ENCODE measurements at places on chromosomes 5 and 9.

DNA sequence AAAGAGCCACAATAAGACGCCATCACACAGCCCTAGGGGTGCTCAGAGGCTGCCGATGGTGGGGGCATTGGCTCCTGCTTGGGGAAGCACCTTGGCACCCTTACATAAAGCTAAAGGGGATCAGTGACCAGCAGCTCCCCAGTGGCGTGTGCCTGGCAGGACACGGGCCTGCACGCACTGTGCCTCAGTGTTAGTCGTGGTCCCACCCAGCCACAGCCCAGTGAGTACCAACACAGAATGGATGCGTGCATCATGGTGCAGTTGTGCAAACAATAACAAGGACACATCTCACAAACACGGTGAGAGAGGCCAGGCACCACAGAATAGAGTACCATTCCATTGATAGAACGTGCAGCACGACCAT lies 103.2 kb downstream of the WNK2 start:
- DNase-seq: no peak

GRCh38 chr5:138901716-138902115 lies 26.6 kb upstream of the LRRTM2 start:
- no peak for DNase-seq

GRCh38 chr5:16992006-16992405 lies 55.9 kb upstream of the MYO10 start:
- DNase-seq: no peak

GRCh38 chr5:144122081-144122480 lies 48.4 kb downstream of the YIPF5 start:
- no peak for DNase-seq

- no peak for DNase-seq
Measured at GRCh38 chr9:135589596-135590485, 28.3 kb downstream of the PAEP start.

- DNase-seq: no peak
Measured at GRCh38 chr9:130409246-130409645, 35.5 kb upstream of the ASS1 start.

DNA sequence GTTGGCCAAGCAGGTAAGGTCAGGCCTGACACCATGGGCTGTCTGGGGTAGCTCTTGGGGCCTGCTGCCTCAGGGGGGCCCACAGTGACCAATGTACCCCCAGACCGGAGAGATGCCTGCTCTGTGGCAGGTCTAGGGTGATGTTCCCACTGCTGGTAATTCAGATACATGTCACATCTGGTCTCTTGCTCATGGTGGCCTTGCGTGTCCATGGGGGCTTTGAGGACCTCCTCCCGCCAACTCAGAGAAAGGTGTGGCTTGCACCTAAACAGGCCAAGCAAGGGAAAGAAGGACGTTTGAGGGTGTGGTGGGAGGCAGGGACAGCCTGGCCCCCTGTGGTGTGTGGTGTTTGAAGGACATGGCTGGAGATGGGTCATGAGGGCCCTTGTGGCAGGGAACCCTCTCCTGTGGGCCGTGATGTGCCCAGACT lies 75.2 kb downstream of the PHF2 start:
- DNase-seq: no peak

DNA sequence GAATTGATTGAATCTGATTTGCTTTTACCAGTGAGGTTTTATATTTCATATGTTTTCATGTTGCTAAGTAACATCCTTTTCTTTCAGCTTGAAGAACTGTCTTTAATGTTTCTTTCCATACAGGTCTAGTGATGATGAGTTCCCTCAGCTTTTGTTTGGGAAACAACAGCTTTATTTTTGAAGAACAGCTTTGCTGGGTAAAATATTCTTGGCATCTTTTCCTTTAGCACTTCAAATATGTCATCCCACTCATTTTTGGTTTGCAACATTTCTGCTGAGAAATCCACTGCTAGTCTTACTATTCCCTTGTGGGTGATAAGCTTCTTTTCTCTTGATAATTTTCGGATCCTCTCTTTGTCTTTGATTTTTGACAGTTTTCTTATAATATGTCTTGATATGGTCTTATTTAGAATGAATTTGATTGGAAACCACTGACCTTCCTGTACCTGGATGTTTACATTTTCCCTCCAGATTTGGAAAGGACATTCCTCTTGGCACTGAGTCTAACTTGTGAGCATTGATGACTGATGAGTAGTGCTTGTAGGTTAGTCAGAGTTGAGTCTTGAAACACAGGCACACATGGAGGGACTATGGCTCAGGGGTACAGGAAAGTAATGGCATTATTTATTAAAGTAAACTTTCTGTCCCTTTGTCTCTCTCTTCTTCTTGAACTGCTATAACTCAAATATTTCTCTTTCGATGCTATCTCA lies 220.3 kb downstream of the SPATA31D1 start:
- no peak for DNase-seq

DNA sequence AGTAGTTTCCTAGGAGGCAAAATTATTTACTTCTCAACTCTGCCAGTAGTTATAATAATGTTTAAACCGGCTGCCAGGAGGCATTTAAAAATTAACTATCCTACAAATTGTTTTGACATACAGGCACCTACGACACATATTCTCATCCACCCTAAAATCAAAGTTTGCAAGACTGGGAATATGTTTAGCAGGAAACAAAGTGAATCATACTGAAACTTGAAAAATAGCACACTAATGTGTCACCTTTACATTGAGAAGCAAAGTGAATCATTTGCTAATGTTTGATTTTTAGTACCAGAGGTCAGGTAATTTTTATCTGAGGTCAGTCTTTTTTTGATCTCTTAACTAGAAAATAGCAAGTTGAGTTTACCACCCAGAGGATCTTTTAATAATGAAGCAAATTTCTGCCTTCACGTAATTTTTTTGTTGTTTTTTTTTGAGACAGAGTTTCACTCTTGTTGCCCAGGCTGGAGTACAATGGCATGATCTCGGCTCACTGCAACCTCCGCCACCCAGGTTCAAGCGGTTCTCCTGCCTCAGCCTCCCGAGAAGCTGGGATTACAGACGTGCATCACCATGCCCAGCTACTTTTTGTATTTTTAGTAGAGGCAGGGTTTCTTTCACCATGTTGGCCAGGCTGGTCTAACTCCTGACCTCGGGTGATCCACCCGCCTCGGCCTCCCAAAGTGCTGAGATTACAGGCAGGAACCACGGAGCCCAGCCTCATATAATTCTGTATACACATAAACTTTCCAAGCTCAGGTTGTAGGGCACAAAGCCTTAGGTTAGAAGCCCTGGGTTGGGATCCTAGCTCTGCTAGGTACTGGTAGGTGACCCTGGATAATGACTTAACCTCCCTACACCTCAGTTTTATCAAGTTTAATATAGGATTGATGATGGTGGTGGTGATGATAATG lies 124.3 kb downstream of the UGCG start:
- no peak for DNase-seq

GRCh38 chr5:17223367-17224185 lies 6.1 kb downstream of the BASP1 start:
- DNase-seq: no peak

DNA sequence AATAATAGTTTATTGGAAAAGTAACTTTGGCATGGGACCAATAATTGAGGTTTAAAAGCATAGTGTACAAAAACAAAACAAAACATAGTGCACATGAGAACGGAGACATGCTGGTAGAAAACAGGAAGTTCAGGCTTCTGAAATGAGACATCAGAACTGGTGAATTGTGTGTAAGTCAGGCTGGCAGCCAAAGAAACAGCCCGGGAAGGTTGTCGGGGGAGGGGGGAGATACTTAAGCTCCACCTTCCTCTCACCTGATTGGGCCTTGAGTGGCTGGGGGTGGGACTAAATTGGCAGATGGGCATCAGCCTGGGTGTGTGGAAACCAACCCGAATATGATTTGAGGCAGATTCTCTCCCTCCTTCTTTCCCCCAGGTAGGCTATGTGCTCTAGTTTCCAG lies 256.3 kb downstream of the SMARCA2 start:
- no peak for DNase-seq

GRCh38 chr9:107685901-107686300 lies 196.3 kb upstream of the KLF4 start:
- no peak for DNase-seq

DNA sequence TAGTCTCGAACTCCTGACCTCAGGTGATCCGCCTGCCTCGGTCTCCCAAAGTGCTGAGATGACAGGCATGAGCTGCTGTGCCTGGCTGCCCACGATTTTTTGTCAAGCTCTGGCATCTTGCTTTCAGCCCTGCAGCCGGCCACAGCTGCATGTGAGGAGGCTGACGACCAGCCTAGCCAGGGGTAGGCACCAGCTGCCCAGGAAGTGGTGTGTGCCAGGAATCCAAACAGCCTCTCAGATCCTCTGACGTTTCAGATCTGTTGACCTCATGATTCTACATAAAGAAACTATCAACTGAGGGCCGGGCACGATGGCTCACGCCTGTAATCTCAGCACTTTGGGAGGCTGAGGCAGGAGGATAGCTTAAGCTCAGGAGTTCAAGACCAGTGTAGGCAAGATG lies 19.0 kb downstream of the DYNC2I2 start:
- no peak for DNase-seq

GRCh38 chr5:135216471-135217343 lies 182.3 kb downstream of the MACROH2A1 start:
- DNase-seq: no peak

DNA sequence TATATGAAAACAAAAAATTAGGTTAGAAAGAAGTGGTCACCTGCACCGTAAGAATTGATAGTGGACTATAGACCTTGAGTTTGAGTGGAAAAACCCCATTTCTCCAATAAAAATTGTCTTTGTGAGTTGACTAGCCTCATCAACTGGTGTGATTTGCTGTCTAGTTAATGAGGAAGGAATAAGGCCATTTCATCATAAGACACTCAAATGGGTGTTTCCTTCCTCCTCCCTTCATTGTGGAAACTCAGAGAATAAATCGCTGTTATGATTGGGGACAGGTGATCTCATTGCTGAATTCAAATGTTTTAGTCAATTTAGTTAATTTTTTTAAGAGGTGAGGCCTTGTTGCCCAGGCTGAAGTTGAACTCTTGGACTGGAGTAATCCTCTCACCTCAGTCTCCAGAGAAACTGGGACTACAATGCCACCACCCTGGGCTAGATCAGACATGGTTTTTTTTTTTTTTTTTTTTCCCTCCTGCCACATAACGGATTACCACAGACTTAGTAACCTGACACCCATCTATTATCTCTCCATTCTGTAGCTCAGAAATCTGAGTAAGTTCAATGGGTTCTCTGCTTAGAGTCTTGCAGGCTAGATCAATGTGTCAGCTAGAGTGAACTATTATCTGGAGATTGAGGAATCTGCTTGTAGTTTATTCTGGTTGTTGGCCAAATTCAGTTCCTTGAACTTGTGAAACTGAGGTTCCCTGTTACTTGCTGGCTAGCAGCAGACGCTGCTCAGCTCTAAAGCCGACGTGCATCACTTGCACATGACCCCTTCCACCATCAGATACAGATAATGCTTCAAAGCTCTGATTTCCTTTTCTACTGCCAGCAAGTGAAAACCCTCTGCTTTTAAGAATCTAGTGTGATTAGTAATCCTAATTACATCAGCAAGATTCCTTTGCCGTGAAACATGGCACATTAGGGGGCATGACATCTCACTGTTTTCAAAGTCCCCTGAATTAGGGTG lies 663.8 kb upstream of the CDH9 start:
- DNase-seq: no peak

DNA sequence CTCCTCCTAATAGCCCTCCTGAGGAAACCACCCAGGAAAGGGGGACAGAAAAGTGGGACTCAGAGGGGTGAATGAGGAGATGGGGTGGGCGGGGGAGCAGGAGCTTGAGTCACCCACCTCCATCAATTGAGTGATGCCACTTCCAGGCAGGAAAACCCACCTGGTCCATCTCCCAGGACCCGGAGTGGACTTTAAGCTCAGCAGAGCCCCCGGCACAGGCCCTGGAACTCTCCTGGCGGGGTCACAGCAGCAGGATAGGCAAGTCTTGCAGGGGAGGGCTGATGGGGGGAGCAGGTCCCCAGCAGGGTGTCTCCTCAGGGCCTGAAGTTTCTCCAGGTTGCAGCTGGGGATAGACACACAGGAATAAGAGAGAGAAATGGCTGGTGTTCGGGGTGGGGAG lies 40.8 kb downstream of the LHX2 start:
- no peak for DNase-seq

DNA sequence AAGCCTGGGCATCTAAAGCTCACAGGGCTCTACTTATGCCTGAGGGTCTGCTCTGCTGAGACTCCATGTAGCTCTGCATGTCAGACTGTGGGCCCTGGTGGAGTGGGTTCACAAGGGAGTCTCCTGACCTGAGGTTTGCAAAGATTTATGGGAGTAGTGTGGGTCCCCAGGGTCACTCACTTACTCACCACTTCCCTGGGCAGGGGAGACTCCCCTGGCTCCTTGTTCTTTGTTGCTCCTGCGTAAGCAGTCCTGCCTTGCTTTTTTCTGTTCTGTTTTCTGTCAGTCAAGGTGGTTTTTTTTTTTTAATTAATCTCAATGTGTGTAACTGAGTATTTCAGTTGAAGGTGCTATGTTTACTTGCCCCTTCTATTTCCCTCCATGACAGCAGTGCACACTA lies 256.6 kb downstream of the TMEM38B start:
- no peak for DNase-seq

GRCh38 chr5:78280261-78280660 lies 14.2 kb downstream of the AP3B1 start:
- no peak for DNase-seq

DNA sequence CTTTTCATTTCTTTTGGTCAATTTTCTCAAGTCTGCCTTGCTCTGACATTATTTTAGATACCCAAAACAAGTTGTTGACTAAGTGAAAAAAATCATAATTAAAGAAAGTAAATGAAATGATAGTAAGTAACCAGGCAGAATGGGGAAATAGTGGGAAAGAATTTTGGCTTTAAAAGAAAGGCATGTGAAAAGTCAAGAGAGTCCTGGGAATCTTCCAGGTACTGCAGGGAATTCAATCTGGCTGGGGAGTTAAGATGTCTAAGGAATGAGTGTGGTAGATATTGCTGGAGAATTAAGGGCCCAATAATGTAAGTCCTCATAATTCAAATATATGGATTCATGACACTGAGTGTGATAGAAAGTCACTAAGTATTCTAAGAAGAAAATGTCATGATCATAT lies 123.1 kb upstream of the PAPPA start:
- DNase-seq: no peak

DNA sequence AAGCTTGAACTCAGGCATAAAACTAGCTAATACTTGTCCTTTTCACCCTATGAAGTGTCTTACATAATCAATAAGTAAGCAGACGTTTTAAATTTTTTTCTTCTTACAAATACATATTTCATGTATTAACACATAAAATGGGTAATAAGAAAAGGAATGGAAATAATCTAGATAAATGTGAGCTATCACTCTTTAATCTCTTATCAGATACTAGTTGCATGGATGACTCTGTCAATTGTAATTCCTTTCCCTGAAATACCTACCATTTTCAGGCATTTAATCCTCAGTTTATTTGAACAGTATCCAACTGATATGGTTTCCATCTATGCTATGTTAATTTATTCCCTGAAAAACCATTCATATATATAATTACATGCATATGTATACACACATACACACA lies 166.0 kb upstream of the RGS7BP start:
- DNase-seq: no peak

All from stimulated activated CD8-positive, alpha-beta memory T cell treated with anti-CD3 and anti-CD28 coated beads, Interleukin-7, amount 100 ng/mL, for 48 hours (primary cell).